ENCODE measurements at places on chromosomes 2 and 18. TPM values are rescaled to one million over a fixed set of nuclear protein-coding genes. Genes with fewer than 3 reads are reported as not detected.

AKAIN1 gene
- total RNA-seq = not detected

NCK2 gene
- 25.2 TPM for total RNA-seq

BUB1 gene
- total RNA-seq = 0.98 TPM

PCARE gene
- 0.20 TPM for total RNA-seq

RFX8 gene
- 6.9 TPM for total RNA-seq

CCDC141 gene
- total RNA-seq = 3.9 TPM

SPOPL gene
- 16.5 TPM for total RNA-seq

PER2 gene
- total RNA-seq = 8.2 TPM

HTR2B gene
- 0.20 TPM for total RNA-seq

MC4R gene
- total RNA-seq = not detected

DYSF gene
- 4.9 TPM for total RNA-seq

NEURL3 gene
- 1.5 TPM for total RNA-seq

RTTN gene
- total RNA-seq = 25.5 TPM

MARS2 gene
- total RNA-seq = 5.7 TPM

LYG2 gene
- not detected for total RNA-seq

CFAP210 gene
- 0.87 TPM for total RNA-seq

SCN7A gene
- total RNA-seq = 139 TPM

LYPD6B gene
- total RNA-seq = not detected

OSBPL6 gene
- 0.66 TPM for total RNA-seq

EML4 gene
- 20.8 TPM for total RNA-seq

LYG1 gene
- 2.7 TPM for total RNA-seq
